ENCODE measurements at places on chromosomes 6 and 20.
A peak's percentile ranks its signal among the peaks of the same experiment; 100 is the strongest.

DNA sequence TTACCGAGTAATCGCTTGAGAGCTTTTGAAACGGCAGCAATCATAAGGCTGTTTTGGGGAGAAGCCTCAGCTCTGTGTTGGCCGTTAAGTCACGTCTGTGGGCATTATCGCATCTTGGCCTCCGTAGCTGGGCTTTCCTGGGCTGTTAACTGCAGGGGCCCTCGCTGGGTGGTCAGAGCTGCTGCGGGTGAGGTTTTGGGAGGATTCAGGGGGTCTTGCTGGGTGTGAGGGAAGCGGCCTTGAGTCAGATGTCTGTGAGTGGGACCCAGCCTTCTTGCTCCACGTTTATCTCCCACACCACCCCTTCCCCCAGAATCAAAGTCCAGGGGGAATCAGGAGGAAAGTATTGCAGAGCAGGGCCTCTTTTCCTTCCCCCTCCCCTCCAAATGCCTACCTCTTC, 3.2 kb upstream of the APCDD1L start:
- no peak for DNase-seq

GRCh38 chr6:18327626-18328025, 59.5 kb upstream of the RNF144B start:
- DNase-seq = peak; percentile 56

GRCh38 chr20:23180451-23180921, 94.4 kb upstream of the CD93 start:
- DNase-seq = no peak

GRCh38 chr6:117272032-117272866, 6.9 kb downstream of the VGLL2 start:
- DNase-seq = no peak

GRCh38 chr6:151719070-151719469, 88.4 kb upstream of the ESR1 start:
- DNase-seq = no peak

- DNase-seq = no peak
Observed at GRCh38 chr6:32416036-32416435, 9.1 kb upstream of the BTNL2 start.

DNA sequence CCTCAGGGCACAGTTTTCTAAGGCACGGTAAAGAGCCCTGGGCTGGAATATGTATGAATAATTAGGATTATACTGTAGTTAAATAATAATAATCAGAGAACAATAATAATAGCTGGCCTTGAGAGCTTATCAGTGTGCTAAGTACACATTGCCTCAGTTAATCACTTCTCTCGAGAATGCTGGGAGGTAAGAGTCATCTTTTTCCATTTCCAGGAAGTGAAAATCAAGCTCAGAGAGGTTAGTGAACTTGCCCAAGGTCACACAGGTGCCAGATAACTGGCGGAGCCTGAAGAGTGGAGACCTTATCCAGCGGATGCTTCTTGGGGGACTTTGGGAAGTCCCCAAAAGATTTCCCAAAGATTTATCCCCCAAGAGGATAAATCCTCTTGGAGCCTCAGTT, 19.4 kb upstream of the CBFA2T2 start:
- DNase-seq = no peak

DNA sequence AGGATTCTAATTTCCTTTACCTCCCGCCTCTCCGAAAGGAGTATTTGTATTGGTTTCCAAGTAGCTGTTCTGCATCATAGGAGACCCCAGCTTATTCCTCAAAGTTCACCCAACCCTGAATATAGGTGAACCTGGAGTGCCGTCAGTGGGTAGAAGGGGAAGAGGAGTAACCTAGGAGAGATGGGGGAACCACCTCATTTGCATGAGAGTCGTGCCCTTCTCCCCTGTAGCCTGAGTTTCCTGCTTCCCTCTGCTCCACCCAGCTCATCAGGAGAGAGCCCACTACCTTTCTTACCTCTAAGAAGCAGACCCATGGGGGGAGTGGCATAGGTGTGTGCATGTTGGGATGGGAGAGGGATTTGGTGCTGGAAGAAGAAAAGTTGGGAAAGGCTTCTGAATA, 17.3 kb upstream of the WFDC2 start:
- peak; percentile 26 for DNase-seq

GRCh38 chr6:45688180-45688579, 310.4 kb upstream of the SUPT3H start:
- DNase-seq = no peak

GRCh38 chr20:41142245-41142644, 4.9 kb downstream of the PLCG1 start:
- DNase-seq = no peak

GRCh38 chr6:19755181-19755580, 82.0 kb upstream of the ID4 start:
- DNase-seq = no peak

GRCh38 chr6:2632368-2632767, 118.4 kb downstream of the MYLK4 start:
- DNase-seq = no peak

- DNase-seq = no peak
Observed at GRCh38 chr6:105057160-105057559, 100.3 kb downstream of the LIN28B start.

DNA sequence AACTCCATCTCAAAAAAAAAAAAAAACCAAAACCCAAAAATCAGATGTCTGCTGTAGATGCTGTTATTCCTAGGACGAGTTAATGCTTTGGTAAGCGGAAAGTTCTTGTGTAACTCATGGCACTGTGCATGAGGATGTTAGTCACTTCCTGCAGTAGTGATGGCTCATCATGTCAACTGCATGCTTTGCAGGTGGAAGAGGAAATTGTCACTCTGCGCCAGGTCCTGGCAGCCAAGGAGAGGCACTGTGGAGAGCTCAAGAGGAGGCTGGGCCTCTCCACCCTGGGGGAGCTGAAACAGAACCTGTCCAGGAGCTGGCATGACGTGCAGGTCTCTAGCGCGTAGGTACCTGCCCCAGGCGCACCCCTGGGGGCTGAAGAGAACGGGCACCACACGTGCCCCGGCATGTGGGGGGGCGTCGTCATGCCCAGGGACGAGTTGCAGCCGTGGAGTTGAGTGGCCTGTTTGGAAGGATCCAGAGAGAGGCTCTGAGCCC, 8.5 kb downstream of the TPD52L2 start:
- DNase-seq = peak; percentile 97

- no peak for DNase-seq
Observed at GRCh38 chr6:69816026-69816425, 19.2 kb upstream of the LMBRD1 start.

GRCh38 chr6:151352410-151353396, 38.7 kb downstream of the ZBTB2 start:
- peak; percentile 5 for DNase-seq

- DNase-seq = peak; percentile 70
Observed at GRCh38 chr6:25223490-25223991, 55.6 kb upstream of the CARMIL1 start.

DNA sequence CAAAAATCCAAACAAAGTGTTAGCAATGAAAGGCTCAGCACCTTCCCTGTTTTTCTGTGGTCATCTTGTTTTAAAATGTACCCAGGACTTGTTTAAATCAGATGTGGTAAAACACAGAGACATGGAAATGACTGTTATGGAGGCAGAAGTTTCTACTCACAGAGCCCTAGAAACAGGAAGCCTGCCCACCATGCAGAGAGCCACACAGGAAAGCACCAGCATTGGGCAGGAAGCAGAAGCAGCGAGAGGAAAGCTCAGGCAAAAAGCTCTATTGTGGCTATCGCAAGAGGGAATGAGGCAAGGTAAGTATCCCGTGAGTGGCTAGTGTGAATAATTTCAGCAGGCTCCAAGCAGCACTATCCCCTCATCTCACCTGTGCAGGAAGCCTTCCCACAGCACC, 42.8 kb downstream of the GPR6 start:
- DNase-seq = peak; percentile 43

DNA sequence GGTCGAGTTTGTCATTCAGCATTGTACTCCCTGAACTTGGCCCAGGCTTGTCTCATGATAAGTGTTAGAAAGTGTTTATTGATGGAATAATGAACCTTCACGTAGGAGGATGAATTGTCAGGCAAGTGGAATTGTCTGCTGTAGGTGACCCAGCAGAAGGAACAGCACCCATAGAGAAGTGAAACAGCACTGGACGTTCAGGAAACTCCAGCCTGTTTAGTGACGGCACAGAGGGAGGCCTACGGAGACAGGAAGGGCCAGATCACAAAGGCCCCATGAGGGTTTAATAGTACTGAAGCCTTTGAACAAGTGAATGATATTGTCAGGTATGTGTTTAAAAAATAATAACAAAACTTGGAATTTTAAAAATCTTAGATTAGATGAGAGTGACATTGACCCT, 2.9 kb downstream of the STX11 start:
- peak; percentile 88 for DNase-seq

- DNase-seq = peak; percentile 15
Observed at GRCh38 chr6:150683320-150683719, 83.6 kb downstream of the PLEKHG1 start.

- no peak for DNase-seq
Observed at GRCh38 chr6:154440022-154440421, 70.5 kb downstream of the CNKSR3 start.

Measured in inflammatory macrophage treated with lipopolysaccharide for 4 hours (primary cell).